ENCODE measurements at places on chromosomes 4 and X.

DNA sequence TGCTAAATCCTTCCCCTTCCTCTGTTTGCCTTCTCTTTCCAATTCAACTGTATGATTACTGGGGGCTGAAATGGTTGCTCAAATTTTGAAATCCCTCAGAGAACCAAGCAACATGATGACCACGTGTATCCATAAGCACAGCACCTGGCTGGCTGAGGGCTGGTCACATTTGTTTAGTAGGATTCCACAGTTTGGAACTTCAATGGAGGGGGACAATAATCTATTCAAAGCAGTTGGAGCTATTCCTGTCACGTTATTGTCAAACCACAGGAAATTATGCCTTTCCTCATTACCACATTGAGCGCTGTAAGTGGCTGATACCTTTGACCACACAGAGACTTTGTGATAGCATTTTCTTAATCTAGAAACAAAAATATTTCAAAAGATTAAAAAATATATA, 7.0 kb downstream of the TMSB4X start:
- DNase-seq = no peak

GRCh38 chrX:135737366-135738071, 24.1 kb downstream of the CT45A1 start:
- no peak for DNase-seq

- DNase-seq = no peak
Measured at GRCh38 chrX:55754861-55755294, 37.3 kb downstream of the RRAGB start.

DNA sequence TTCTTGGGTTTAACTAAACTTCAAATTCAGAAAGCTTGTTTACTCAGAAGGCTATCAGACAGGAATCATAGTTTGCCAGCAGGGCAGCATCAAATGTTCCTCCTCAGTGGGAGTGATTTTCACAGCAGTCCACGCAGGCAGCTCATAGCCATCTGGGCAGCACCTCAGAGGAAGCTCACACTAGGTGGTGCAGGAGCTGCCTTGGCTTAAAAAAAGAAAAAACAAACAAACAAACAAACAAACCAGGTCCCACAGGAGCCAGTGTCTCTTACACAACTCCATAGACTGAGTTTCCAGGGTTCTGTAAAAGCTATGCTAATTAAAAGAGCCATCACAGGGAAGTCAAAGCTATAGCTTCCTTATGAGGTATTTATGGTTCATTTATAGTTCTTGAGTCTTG, 10.5 kb upstream of the KLHL5 start:
- DNase-seq = no peak

DNA sequence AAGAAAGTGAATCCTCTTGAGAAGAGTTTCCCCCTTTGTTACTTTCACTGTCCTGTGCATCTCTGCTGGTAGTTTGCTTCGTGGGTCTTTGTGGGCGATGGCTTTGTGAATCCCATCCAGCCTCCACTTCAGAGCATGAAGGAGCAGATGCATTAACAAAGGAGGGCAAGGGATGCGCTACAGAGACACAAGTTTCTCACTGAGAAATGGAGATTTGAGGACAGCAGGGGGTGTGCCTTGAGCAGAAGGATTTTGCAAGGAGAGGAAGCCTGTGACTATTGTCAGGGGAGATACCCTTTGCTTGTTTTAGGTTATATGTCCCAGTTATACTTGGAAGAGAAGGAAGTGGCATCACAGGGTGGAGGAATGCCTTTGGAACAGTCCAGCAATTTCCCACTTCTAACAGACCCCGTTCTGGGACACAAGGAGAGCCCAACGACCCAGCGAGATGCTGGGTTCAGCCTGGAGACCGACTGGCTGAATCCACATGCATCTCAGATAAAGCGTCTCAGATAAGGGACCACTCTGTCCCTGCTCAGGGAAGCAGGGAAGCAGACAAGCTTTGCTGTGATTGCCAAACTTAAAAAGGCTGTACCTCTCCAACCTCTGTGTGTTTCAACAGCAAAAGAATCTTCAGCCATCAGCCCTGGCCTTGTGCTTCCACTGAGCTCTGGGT, 314.6 kb upstream of the GATB start:
- no peak for DNase-seq

DNA sequence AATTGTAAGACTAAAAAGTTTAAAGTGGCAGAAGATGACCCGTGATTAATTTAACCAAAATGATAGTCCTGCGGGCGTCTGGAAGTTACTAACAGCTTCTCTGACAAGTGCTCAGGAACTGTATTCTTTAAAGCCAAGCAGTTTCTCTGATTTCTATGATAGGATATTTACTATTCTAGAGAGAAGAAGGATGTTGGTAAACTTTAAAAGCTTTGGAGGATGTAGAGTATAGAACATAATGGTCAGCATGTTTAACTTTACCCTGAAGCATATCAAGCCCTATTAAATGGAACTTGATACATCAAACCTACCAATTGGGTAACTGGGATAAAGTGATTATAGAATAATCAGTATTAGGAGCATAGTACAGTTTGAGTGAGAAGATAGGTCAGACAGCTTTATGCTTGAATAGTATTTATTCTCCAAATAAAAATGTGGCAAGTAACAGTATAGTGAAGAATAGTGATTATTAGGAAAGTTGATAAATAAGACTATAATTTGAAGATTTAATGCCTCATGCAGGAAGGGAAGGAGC, 1.8 kb downstream of the STIM2 start:
- no peak for DNase-seq

DNA sequence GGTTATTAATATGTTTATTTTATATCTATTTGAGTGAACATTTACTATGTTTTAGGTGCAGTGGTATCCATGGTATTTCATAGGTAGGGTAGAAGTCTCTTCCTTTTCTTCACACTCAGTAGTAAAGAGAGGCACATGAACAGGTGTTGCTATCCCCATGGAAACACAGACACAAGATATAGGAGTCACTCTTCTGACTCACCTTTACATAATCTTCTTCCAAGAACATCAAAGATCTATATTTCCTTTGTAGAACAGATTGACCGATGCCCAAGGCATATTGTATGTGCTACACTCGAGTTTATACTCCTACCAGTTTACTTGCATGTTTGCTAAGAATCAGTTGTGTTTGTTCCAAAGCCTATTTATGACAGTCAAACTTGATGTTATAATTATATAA, 1997.4 kb downstream of the C4orf33 start:
- no peak for DNase-seq

DNA sequence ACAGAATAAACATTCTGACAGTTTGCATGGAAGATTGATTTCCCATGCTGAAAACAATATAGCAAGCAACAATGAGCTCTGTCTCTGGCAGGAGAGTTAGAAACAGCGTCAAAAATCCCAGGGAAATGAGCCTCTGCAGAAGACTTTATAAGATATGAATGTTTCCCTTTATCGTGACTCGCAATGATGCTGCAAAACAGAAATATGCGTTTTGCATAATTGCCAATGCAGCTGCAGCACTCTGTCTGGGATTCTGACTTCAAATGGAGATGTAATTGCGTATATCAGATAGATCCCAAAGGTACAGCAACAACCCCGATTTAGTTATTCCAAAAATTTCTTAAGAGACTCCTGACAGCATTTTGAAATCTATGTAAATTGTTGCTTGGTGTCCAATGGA, 702.4 kb upstream of the EPHA5 start:
- DNase-seq = no peak

GRCh38 chr4:173145131-173145530, 23.5 kb upstream of the GALNT7 start:
- no peak for DNase-seq

GRCh38 chr4:27272217-27272616, 411.6 kb downstream of the STIM2 start:
- DNase-seq = no peak

DNA sequence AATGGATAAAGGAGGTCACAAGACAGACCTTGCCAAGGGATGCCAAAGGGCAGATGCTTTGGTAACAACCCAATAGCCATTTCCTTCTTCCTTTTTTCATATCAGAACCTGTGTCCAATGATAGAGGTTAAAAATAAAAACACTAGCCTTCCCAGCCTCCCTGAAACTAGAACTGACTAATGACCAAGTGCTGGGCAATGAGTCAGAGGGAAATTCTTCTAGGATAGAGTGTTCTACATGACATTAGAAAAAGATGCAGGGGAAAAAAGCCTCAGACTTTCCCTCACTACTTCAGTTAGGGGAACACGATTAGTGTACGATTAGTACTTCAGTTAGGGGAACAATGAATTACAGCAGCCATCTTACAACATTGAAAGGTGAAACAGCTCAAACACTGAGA, 29.3 kb upstream of the FAM47C start:
- no peak for DNase-seq

DNA sequence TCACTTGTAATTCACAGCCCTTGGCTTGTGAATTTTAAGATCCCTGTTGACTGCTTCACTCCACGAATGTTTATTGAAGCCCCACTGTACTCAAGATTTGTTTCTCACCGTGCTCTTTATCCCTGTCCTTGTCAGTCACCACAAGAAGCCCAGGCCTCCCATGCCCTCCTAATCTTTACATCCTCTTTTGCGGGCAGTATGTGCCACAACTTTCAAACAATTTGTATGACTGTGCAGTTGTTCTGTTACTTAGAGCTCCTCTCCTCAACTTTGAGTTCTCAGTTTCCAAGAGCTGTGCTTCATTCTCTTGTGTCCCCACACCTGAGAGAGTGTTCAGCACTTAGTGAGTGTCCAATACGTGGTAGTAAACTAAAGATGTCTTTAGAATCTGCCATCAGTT, 467.7 kb downstream of the NKX6-1 start:
- no peak for DNase-seq

DNA sequence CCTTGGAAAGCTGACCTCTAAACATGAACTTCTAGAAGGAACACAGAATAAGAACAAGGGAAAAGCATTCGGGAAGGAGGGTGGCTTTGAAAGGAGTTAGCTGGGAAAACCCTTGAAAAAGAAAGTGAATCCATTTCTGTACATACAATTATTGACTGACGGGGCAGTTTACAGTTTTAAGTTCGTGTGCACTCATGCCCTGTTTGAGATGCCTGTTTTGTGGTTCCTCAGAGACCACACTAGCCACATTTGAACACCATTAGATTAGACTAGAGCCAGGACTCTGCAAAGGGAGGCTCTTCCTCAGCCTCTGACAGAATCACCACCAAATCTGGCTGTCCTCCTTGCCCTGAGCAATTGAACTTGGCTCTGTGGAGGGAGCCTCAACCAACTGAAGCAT, 158.3 kb downstream of the PALLD start:
- no peak for DNase-seq

DNA sequence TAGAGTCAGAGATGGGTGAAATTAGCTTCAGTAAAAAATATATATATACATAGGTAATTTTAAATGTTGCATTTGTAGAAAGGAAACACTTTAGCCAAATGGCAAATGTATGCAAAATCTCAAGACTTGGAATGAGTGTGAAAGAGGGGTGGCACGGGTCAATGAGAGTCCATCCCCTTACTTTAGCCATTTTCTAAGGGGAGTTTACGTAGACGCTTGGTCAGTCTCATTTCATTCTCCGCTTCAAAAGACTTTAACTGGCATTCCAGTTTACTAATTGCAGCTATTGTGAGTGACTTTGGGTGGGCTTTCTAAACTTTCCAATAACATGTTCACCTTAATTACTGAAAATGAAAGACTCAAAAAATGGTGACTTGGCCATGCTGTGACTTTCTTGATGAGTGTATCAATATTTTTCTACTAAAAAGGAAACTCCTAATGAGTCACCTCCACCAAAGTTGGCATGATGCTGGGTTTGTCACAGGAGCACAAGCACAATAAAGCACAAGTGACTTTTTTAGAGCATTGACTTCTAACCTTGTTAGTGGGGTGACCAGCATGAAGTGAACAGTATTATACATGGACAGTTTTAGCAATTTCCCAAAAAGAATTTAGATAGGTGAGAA, 356.0 kb upstream of the RASGEF1B start:
- DNase-seq = no peak

DNA sequence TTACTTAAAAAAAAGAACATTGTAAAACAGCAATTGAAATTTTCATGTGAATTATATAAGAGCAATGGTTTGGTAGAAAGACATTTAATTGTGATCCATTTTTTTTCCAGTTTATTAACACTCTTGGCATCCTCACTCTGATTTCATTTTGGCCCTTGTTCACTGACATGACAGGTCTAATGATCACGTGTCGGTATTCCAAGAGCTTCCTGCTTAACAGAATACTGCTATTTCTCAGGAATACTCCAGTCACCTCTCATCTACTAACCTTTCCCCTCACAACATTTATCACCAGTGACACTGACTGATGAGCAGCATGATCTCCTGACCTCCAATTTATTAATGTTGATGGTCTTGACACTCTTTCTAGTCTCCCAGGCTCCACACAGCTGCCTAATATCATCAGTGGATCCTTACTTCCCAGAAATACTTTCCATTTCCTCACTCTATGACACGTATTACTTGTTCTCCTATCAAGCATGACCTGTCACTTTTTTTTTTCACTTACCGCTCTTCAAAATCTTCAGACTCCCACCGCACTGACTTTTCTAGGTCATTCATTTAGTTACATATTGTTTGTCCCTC, 847.8 kb upstream of the SLIT2 start:
- DNase-seq = no peak

DNA sequence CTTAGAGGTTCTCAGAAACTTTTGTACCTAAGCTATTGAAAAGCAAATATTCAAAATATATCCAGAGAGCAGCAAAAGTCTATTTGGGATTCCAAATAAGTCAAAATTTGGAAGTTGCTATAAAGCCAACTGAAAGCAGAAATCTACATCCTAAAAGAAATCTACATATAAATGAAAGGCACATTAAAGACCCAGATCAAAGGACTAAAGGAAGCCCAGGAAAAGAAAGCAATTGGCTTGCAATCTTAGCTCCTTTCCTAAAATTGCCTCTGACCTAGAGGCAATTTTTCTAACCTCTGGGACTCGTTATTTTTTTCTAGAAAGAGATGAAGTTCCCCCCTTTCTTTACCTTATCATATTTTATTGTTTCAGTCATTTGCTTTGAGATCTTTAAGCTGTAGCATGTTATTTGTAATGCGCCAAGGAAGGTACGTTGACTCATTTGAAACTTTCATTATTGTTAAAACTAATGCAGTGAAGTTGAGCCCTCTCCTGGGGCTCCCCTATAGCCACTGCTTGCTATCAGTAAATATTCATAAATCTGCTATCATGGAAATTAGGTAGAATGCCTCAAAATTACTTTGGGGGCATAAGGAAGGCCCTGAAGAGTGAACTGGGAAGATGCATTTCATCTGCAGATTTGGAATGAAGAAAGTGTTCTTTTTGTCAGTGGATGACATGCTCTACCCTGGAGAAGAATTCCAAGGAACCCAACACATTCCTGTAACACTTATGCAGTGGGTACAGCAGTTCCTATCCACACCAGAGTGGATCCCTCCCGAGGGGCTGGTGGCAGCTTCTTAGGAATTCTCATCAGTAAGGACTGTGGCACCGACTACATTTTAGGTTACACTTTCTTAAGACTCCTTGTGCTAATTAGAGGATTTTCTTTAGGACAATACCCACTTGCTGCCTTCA, 177.8 kb upstream of the IGFBP7 start:
- DNase-seq = no peak

DNA sequence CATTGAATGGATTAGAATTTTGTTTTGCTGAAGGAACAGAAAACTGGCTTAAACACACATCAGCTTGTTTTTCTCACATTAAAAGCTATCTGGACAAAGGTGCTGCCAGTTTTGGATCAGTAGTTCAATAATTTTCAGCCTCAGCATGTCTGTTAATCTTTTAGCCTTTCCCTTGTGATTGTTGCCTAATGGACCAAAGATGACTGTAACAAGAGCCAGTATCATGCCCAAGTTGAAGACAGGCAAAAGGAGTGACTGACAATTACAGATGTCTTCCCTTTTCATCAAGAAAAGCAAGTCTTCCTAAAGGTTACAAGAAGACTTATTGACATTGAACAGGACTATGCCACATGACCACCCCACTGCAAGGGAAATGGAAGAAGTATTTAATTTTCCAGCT, 419.7 kb downstream of the MAPK10 start:
- no peak for DNase-seq

GRCh38 chrX:78140206-78140605, 756 bp upstream of the TAF9B start:
- no peak for DNase-seq

Measured in stimulated activated CD8-positive, alpha-beta memory T cell treated with anti-CD3 and anti-CD28 coated beads, Interleukin-12 subunit alpha, Interleukin-12 subunit beta, amount 100 ng/mL, for 1 hour (primary cell).